ENCODE measurements at places on chromosomes 5 and 9.

DNA sequence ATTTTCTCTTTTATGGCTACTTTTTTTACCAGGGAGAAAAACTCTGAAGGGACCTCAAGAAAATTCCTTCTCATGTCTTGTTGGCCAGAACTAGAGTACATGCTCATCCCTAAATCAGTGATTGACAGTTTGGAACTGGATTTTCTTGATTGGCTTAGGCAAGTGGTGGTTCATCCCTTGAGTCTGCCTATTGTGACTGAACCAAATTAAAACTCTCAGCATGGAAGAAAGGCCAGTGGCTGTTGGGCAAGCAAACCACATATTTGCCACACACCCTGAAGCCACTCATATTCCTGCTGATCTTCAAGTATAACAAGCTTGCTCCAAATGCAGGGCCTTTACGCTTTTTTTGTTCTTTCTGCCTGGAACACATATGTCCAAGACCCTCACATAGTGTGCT lies 7.2 kb upstream of the HOMER1 start:
- DNase-seq, result no peak

DNA sequence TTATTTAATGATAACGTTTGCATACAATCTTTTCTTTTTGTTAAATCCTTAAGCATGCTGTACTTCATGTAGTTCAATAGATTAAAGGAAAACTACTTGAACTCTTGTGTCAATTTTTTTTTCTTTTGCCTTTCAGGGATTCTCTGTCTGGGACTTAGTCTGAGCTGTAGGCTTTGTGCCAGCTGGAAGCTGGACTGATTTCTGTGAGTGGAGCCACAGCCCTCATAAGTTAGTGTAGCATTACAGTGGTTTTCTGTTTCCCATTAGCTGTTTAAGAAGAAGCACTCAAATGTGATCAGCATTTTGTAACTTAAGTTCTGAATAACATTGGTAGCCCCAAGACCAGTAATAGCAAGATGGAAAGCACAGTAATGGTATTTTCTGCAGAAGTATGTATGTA lies 330.6 kb upstream of the MEF2C start:
- no peak for DNase-seq

- no peak for DNase-seq
Measured at GRCh38 chr5:127602481-127602880, 46.4 kb upstream of the CTXN3 start.

- no peak for DNase-seq
Measured at GRCh38 chr9:110828264-110828663, 159.7 kb downstream of the MUSK start.

DNA sequence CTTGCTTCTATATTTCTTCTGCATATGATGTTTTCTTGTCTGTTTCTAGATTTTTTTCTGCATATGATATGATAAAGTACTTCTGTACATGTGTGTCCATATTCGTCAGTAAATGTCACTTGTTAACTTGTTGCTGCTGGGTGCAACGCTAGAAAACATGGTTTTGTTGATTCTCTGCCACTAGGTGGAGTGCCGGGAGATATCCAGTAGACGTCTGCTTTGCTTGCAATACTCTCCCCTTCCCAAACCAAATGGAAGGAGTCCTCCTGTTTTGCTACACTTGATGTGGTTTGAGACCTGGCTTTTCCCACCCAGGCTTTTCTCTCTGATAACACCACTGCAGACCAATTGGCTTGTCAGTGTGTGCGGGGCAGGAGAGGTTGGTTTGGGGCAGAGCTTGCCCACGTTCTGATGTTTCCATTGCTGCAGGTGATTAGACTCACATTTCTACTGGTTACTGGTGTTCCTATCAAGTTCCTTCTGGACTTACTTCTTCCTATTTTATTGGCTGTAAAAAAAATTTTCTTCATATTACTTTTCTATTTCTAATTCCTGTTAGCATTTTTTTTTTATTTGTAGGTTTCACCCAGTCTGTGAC lies 900.0 kb upstream of the CDH10 start:
- DNase-seq, result peak; percentile 62

- DNase-seq, result no peak
Measured at GRCh38 chr5:9202636-9203035, 343.2 kb downstream of the SEMA5A start.

DNA sequence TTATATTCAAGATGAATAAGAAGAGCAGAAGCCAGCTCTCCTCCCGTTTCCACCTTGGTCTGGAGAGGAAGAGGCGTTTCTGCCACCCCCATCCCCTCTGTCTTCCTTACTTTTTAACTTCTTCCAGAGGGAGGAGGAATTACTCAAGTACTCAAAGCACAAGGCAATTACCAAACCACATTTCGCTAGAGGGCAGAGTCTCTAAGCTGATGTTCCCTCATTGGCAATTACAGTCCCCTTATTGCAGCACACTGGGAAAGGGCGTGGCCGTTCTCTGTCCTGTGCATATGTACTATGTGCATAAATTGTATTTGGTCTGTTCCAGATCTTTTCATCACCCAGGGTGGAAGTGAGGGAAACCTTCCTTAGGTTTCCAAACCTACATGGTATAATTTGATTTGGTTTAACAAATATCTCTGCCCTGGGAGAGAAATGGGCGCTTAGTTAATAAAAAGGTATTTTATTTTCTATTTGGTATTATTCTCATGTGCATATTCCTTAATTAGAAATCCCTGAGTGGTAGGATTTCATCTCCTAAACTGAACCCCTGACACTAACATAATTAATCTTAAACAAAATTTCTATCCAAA lies 29.8 kb upstream of the ALDOB start:
- peak; percentile 21 for DNase-seq

DNA sequence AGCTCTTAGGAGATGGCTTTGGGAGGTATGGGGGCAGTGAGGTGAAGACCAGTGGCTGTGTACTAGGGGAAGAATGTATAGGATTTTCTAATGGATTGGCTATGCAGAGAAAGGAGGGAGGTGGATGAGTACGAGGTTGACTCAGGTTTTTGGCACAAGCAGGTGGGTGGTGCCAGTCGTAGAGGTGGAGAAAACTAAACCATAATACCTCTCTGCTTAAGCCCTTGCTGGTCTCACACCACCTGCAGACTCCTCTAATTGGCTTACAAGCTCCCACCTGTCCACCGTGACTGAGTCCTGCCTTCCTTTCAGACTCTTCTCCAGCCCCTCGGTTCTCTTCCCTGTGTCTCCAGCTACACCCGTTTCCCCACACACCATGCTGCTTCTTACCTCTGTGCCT lies 521.7 kb upstream of the CLINT1 start:
- no peak for DNase-seq

- DNase-seq, result no peak
Measured at GRCh38 chr5:146716636-146717035, 161.9 kb downstream of the PPP2R2B start.

DNA sequence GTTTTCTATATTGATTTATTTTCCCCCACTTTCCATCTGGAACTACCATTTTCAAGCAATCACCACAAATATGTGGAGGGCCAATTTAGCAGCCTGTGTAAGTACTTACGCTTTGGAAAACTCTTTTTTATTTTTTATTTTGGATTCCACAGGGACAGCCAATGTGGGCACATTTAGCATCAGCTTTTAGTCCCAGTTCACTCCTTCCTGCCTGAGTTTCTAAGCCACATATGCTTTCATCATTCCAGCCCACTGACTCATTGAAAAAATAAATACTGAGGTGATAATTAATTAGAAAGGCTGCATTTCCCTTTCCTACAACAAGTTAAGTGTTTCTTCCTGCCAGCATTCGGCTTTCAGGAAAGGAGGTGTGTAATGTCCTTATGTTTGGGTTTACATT lies 76.8 kb downstream of the TMEM167A start:
- DNase-seq, result no peak

DNA sequence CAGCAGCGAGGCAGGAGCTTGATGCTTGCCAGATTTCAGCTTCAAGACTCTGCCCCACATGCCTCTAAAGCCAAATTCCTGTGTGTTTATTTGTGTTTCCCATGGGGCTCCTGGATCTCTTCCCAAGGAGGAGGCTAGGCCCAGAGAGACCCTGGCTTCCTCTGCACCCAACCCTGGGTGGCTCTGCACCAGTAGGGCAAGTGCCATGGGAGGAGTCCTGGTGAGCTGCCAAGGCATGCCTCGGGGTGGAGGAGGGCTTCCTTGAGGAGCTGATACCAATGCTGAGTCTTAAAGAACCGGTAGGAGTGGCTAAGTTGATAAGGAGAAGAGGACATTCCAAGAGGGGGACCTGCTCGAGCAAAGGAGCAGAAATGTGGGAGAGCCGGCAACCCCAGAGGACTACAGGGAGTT lies 6.8 kb upstream of the TIFAB start:
- DNase-seq, result no peak

- DNase-seq, result peak; percentile 87
Measured at GRCh38 chr5:139765409-139766217, 30.0 kb upstream of the PSD2 start.

GRCh38 chr9:129627556-129628440 lies 1.8 kb downstream of the NTMT1 start:
- no peak for DNase-seq

- no peak for DNase-seq
Measured at GRCh38 chr5:162230348-162230747, 162.8 kb downstream of the GABRG2 start.

DNA sequence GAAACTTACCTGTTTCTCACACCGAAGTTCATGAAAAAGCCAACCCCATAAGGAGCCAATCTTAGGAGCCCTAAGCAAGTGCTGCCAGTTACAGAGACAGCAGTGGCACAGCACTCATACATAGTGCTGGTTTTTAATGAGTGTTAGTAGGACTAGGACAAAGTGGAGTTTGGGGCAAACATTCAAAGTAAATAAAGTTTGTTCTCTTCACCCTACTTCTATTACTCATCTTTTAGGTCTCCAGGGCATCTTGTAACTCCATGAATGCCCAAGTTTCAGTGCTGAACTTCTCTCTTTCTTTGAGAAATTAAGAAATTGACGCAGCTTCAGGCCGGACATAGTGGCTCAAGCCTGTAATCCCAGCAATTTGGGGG lies 584.7 kb downstream of the EBF1 start:
- no peak for DNase-seq

DNA sequence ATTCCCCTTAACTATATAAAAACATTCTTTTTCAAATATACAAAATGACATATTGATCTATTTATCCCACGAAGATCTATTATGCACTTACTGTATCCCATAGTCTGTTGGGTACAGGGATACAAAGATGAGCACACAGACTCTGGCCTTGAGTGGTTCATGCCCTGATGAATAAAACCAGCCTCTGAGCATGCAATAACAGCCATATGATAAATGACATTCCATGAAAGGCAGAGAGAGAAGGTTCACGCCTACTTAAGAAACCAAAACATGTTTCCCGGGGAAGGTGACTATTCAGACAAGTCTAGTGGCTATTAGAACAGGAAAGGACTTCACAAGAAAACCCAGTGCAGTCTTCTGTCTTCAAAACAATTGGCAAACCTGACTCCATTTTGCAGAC lies 406.2 kb upstream of the BRINP1 start:
- no peak for DNase-seq

DNA sequence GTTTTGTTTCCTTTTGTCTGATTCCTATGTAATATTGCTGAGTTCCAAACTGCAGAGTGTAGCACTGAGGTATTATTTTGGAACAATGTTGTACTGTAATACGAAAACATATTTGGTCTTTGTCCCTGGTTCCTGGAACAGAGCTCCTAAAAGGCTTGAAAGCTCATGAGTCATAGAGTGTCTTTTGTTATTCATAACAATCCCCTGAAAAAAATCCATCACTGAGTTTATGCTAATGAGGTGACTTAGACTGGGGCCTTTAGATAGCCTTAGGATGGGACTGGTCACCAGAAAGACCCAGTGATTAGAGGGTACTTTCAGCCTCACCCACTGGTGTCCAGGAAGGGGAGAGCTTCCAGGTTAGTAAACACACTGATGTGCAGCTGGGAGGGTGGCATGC lies 132.7 kb upstream of the POU5F2 start:
- peak; percentile 10 for DNase-seq

GRCh38 chr5:44318883-44319282 lies 70.3 kb downstream of the FGF10 start:
- no peak for DNase-seq

All from SHP77 (cell line).